Liver (tissue), 10 donors: ENCODE measurements at places on chromosomes 2 and 18. TPM values are rescaled to one million over a fixed set of nuclear protein-coding genes. Genes with fewer than 3 reads are reported as not detected.

The CCDC141 gene
- total RNA-seq, result 0.37 TPM

The MRPL33 gene
- 31.2 TPM for total RNA-seq

The RAB27B gene
- total RNA-seq, result 4.5 TPM

The VSNL1 gene
- 32.9 TPM for total RNA-seq

The CTIF gene
- 10.6 TPM for total RNA-seq

- no peaks in the 10 kb centered on the region for H3K36me3 ChIP-seq
- no peaks in the 10 kb centered on the region for H3K27me3 ChIP-seq
- no peaks in the 10 kb centered on the region for H3K4me1 ChIP-seq
- no peak overlapping the region for H3K4me3 ChIP-seq
- H3K27ac ChIP-seq, result no peak overlapping the region
- DNase-seq, result no peak
Measured at GRCh38 chr18:25121442-25121841, 230.5 kb downstream of the ZNF521 start.

- H3K27ac ChIP-seq, result no peak overlapping the region
- no peaks in the 10 kb centered on the region for H3K27me3 ChIP-seq
- H3K4me1 ChIP-seq, result no peaks in the 10 kb centered on the region
- DNase-seq, result no peak
- no peak overlapping the region for H3K4me3 ChIP-seq
Measured at GRCh38 chr2:134420259-134420658, 166.4 kb downstream of the MGAT5 start.

DNA sequence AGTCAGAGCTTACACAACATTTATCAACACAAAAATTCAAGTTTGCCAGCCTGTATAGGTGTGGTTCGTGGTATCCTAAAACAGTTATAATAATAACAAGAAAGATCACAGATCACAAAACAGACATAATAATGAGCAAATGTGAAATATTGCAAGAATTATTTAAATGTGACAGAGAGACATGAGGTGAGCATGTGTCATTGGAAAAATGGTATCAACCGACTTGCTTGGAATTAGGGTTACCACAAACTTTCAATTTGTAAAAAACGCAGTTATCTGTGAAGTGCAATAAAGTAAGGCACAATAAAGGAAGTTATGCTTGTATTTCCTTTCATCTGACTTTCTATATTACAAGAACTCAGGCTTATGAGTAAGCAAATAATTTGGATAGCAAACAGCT is 116.8 kb downstream of the IKZF2 start:
- DNase-seq, result no peak
- H3K4me3 ChIP-seq, result no peak overlapping the region
- no peaks in the 10 kb centered on the region for H3K27me3 ChIP-seq
- H3K4me1 ChIP-seq, result no peaks in the 10 kb centered on the region

- DNase-seq, result no peak
- no peak overlapping the region for H3K4me3 ChIP-seq
- H3K36me3 ChIP-seq, result peaks cover 4% of the 10 kb centered on the region
- H3K27ac ChIP-seq, result no peak overlapping the region
Measured at GRCh38 chr2:72895154-72895553, 7.9 kb downstream of the SPR start.

DNA sequence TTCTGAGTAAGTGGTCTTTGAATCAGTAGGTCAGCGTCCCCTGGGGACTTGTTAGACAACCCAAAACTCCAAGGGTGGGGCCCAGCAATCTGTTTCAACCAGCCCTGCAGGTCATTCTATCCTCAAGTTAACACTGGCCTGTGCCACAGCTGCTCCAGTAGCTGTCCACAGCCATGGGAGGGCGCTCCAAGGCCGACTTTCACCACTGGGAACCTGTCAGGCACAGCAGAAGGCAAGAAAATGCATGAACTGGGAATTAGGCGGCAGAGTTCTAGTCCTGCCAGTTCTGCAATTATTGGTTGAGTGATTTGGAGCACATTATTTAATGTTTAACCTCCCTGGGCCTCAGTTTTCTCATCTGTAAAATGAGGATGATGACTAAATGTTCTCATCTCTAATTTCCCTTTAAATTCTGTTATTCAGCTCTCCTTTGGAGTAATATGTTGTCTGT is 17.4 kb upstream of the MRPL33 start:
- peaks cover 40% of the 10 kb centered on the region for H3K4me1 ChIP-seq
- peak; percentile 73 for DNase-seq
- H3K27ac ChIP-seq, result no peak overlapping the region

DNA sequence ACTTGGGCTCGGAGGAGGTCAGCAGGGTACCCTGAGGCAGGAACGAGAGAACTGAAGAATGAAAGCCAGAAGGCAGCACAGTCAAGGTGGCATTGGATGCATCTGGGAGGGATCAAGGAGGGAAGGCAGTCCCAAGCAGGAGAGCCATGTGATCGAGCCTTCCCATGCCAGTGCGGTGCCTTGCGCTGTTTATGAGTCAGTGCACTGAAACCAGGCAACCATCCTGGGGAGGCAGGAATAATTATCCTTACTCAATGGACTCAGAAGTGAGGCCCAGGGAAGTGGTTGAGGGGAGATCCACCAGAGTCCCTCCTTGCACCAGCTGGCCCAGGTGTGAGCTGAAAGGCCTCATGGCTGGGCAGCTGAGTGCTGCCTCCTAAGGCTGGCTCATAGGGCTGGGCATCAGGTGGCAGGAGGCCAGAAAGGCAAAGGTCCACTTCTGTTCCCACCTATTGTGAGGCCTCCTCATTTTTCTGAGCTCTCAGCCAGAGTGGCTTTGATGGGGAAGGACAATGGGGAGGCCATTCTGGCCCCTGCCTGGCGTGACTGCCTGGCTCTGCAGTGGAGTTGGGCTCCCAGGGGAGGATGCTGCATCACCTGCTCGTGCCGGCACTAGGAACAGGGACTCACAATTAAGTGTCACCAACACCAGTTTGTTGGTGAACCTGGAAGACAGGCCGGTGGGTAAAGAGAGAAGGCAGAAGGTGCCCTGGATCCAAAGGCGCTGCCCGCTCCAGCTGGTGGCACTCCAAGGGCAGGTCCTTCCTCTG is 82.3 kb downstream of the TFCP2L1 start:
- H3K4me3 ChIP-seq, result no peak overlapping the region
- H3K27ac ChIP-seq, result no peak overlapping the region
- no peak for DNase-seq
- no peaks in the 10 kb centered on the region for H3K36me3 ChIP-seq

- DNase-seq, result no peak
- no peaks in the 10 kb centered on the region for H3K4me1 ChIP-seq
- no peak overlapping the region for H3K4me3 ChIP-seq
Measured at GRCh38 chr2:125456693-125457363, 1199.1 kb upstream of the GYPC start.

DNA sequence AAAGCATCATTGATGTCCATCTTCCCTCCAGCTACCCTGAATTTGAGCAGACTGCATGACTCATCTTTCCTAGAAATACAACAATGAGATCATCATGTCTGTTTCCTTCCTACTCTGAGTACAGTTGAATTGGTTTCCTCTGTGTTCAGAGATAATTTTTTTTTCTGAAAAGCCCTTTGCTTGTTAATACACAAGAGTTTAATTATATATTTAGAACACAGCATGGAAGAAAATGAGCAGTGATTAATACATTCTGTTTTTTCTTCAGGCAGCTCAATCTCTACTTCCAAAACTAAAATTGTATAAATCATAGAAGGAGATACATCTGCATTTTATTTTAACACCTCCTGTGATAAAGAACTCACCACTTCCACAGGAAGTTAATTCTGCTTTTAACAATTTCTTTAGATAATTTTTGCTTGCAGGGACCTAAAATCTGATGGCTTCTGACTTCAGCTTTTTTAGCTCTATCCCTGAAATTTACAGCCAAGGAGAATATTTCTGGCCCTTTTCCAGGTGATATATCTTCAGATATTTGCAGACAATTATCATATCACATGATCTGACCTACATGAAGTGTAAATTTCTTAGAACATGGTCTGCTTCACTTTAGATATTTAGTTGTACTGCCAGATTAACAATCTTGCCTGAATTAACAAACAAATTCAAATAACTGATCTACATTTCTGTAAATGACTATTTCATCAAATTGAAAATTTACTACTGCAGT is 249.0 kb downstream of the TRIB2 start:
- no peak overlapping the region for H3K4me3 ChIP-seq
- H3K27ac ChIP-seq, result no peak overlapping the region
- H3K4me1 ChIP-seq, result no peaks in the 10 kb centered on the region
- no peak for DNase-seq

- peak overlapping the region; percentile 44 for H3K4me3 ChIP-seq
- peaks cover 3% of the 10 kb centered on the region for H3K4me1 ChIP-seq
- H3K27me3 ChIP-seq, result no peaks in the 10 kb centered on the region
- H3K27ac ChIP-seq, result no peak overlapping the region
- H3K36me3 ChIP-seq, result no peaks in the 10 kb centered on the region
Measured at GRCh38 chr18:43129946-43130524, 14.6 kb upstream of the RIT2 start.

DNA sequence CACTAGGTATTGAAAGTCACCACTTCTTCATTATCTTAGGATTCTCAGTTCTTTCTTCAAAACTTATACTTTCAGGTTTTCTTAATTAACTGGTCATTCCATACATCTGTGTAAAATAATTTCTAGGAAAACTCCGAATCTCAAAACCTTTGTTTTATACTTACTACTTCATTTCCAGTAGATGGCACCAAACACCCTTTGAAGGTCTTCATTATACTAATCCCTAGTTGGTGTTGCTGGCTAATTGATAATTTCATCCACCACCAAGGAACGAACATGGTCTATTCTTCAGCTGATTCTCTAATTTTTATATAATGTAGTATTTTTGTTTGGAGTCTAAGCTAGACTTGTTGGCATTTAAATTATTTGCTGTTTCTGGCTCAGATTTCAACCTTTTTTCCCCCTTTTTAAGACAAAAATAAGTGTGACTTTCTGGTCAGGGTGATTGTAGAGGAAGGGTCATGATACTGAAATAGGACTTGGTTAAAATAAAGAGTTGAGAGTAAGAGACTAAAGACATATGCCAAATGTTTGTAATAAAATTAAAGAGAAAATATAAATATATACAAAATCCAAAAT is 2.8 kb upstream of the MXD1 start:
- no peak for DNase-seq
- H3K27ac ChIP-seq, result peak overlapping the region; percentile 55
- no peaks in the 10 kb centered on the region for H3K27me3 ChIP-seq
- H3K36me3 ChIP-seq, result peaks cover 17% of the 10 kb centered on the region
- H3K4me1 ChIP-seq, result peaks cover 4% of the 10 kb centered on the region

DNA sequence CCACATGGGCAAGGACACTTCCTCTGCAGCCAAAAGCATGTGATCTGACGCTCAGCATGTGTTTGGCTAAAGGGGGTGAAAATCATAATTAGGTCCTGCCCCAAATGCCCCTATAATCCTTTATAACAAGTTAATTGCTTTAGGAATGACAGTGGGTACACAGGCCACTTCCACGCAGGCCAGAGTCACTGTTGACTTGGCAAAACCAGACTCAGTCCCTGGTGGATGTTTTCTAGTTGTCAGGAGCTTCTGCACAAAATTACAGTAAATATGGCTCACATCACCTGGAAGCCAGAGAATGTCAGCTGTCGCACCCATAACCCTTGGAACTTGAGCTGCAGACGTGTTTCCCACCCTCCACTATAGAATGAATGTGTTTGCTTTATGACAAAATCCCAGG is 13.3 kb upstream of the PXDN start:
- H3K4me3 ChIP-seq, result no peak overlapping the region
- DNase-seq, result no peak
- H3K36me3 ChIP-seq, result no peaks in the 10 kb centered on the region
- no peaks in the 10 kb centered on the region for H3K27me3 ChIP-seq

DNA sequence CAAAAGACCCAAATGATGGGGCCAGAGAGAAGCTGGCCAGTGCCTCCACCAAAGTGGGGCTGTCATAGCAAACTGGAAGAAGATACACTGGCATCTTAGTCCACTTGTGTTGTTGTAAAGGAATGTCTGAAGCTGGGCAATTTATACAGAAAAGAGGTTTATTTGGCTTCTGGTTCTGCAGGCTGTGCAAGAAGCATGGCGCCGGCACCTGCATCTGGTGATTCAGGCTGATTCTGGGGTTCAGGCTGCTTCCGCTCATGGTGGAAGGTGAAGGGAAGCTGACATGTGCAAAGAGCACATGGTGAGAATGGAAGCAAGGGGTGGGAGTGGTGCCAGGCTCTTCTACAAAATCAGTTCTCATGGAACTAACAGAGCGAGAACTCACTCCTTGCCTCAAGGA is 135.9 kb upstream of the TWIST2 start:
- H3K4me3 ChIP-seq, result no peak overlapping the region
- H3K27ac ChIP-seq, result no peak overlapping the region
- no peaks in the 10 kb centered on the region for H3K4me1 ChIP-seq
- H3K27me3 ChIP-seq, result no peaks in the 10 kb centered on the region
- no peak for DNase-seq

DNA sequence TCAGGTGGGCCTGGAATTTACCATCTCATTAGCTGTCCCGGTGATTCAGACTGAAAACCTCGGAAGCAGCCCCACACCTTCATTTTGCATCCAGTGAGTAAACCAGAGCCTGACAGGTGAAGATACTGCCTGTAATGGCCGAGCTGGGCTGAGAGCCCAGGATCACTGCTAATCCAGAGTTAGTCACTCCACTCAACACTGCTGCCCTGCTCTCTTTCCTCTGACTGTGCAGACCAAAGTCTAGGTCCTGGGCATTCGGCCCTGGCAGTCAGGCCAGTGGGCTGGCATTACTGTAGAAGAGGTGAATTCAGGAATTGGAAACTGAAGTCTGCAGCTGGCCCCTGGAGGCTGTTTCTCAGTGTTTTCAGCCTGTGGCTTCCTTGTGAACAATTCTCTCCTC is 44.3 kb downstream of the TMEM17 start:
- peaks cover 49% of the 10 kb centered on the region for H3K4me1 ChIP-seq
- DNase-seq, result no peak
- H3K27ac ChIP-seq, result peak overlapping the region; percentile 90

DNA sequence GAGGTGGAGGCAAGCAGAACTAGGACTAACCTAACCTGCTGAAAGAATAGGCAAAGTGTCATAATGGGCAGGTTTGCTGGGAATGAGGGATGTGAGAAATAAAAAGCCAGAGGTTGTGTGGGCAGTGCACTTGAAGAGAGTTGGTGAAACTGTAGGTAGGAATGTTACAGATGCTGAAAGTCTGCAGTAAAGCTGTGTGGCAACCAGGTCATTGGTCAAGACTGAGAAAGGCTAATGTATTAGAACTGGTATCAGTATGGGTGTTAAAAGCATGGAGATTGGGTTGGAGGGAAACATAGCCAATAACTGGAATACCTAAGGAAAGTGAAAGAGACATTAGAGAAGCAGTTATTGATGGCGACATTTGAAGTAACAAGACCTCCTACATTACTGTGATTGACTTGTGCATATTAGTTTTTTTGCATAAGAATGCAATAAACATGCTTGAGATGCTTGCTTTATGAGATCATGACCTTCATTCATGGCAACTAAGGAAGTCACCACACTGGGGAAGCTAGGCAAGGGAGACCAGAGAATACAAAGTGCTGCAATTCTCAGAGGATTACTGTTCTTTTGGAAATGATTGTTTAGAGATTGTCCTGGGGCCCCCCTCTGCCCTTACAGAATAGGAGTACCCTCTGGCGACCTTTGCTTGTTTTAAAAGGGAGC is 11.8 kb downstream of the GULP1 start:
- no peak for DNase-seq
- H3K4me3 ChIP-seq, result no peak overlapping the region
- no peaks in the 10 kb centered on the region for H3K4me1 ChIP-seq
- H3K27ac ChIP-seq, result no peak overlapping the region
- H3K36me3 ChIP-seq, result no peaks in the 10 kb centered on the region

- no peaks in the 10 kb centered on the region for H3K36me3 ChIP-seq
- H3K4me1 ChIP-seq, result peaks cover 40% of the 10 kb centered on the region
- no peaks in the 10 kb centered on the region for H3K27me3 ChIP-seq
- peak overlapping the region; percentile 76 for H3K27ac ChIP-seq
- no peak overlapping the region for H3K4me3 ChIP-seq
Measured at GRCh38 chr2:43218155-43218701, 8.2 kb downstream of the ZFP36L2 start.

GRCh38 chr2:233289648-233290047 is 18.0 kb upstream of the SAG start:
- no peak overlapping the region for H3K4me3 ChIP-seq
- H3K27me3 ChIP-seq, result no peaks in the 10 kb centered on the region
- peaks cover 71% of the 10 kb centered on the region for H3K36me3 ChIP-seq
- H3K4me1 ChIP-seq, result no peaks in the 10 kb centered on the region
- DNase-seq, result no peak
